ENCODE measurements at places on chromosomes 2 and 18. TPM values are rescaled to one million over a fixed set of nuclear protein-coding genes. Genes with fewer than 3 reads are reported as not detected.

Gene NMUR1
- total RNA-seq = not detected

Gene ARHGAP28
- 0.35 TPM for total RNA-seq

DNA sequence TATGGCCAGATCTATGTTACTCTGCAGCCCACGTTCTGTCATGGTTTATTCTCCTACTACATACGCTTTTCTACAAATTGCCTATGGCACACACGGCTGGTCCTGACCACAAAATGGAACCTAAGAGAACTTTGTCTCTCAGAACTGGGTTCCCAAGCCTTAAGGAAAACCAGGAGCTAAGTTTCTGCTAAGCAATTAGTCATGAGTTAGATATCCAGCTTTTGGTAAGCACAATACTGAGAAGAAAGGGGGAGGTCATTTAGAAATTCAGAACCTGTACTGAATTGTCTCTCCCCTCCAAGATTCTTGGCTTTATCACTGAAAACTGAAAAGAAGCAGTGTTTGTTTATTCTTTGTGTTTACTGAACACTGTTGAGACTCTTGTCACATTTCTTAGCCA, 283.5 kb upstream of the TANK start:
- peak; percentile 19 for DNase-seq

DNA sequence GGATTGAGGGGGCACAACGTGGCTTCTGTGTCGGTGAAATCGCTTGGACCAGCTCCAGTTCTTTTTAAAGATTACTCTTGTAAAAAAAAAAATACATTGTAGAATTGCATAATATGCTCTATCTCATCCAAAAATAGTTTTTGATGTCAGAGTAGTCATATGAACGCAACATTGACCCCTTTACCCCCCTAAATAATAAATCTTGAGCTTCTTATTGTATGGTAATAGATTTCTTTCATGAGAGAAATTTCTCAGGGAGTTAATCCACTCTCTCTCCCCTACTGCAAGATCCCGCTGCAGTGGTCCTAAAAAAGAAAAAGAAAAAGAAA, 50.2 kb upstream of the PAIP2B start:
- no peak for DNase-seq

GRCh38 chr2:111022633-111023032, 98.1 kb upstream of the BCL2L11 start:
- no peak for DNase-seq

Measured in renal cortical epithelial cell (primary cell).